AG09319 (cell line): ENCODE measurements at places on chromosomes 6 and 20.

DNA sequence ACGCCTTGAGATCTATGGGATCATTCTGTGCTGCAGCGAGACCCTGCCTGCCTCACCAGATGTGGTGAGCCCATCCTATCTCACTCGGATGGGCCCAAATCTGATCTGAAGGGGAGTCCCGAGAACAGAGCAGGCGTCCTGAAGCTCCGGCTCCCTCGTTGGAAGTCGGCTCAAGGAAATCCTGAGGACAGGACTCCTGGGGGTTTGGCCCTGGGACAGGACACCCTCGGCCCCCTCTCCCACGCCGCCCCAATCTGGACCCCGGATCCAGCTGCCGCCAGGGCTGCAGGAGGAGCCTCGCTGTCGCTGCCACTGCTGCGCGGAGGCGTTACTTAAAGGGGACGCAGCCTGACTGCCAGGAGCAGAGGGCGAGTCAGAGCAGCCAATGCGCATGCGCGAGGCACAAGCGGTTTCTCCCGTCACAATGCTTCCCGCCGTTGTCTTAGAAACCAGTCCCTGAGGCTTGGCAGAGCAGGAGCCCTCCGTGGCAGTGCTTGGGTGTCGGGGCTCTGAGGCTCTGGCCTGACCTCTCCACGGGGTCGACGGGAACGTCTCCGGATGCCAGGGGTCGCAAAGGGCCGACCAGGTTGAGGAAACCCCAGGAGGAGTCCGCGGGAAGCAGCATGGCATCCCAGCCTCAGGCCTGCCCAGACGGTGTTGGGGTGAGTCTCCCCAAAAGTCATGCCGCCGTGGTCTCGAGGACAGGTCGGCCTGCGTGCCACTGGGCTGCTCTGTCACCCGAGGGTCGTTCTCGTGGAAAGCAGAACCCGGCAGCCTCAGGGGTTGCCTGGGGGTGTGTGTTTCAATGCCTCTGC, 1567.8 kb upstream of the DEFB115 start:
- no peak for DNase-seq

- no peak for DNase-seq
These were observed 20.3 kb downstream of the CST7 start for GRCh38 chr20:24969186-24970029.

DNA sequence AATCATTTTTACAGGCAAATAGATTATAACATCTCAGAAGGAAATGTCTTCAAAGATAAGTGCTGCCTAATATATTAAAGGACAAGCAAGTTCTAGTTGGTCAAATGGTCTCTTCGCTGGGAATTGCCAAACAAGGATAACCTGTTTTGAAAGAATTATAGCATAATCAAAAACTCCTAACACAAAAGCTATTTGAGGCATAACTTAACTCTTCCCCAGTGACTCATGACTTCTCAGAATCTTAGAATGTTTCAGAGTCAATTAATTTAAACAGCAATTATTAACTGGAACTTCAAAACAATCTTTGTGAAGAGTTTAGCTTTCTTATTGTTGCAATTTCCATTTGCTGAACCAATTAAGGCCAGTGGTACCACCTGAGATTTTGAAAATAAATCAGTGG, 126.6 kb downstream of the MTFR2 start:
- peak; percentile 18 for DNase-seq

DNA sequence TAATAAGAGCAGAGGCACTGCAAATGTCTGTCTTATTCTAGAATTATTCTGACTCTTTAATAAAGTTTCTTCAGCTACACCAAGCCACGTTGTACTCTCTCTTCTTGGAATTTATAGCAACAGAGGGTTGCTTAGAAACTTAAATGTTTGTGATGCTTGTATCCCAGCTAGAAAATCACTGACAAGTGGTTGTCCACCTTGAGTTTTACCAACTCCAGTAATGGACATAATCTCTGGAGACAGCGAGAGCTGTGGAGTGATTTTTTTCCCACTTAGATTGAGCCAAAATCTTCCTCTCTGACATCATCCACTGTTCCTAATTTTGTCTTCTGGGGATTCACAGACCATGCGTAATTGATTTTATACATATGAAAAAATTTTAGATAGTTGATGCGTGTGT, 8.0 kb downstream of the ECT2L start:
- no peak for DNase-seq

- DNase-seq: no peak
These were observed 78.2 kb upstream of the DST start for GRCh38 chr6:56720882-56721281.

DNA sequence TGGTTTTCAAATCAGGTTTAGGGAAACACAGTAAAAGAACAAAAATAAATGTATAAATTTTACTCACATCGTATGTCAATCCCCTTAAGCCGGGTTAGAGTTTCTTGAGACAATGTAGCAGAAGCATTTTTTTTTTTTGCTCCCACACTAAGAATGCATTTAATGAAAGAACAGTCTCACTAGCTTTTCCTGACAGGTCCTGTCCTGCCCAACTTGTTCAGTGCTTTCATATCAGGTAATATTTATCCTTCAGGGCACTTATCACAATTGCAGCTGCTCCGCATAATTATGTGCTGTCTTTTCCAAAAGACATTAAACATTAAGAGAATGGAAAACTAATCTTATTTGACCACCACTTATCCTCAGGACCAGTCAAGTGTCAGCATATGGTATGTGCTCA, 632.0 kb downstream of the HTR1B start:
- DNase-seq: no peak

DNA sequence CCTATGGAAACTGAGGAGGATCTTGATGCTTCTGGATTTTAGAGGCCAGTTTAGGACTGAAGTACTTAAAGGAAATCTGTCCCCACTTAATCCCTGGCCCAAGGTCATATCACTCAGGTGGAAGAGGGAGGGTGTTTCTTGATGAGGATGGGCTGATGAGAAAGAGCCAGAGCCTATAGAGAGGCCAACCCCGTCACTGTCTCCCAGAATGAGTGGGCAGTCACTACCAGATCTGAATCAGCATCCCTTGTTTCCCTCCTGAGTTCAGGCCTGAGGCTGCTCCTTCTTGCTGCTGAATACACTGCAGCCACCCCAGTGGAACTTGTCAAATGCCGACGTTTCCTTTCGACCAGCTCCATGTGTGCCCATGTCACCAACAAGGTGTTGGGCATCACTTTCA, 14.8 kb downstream of the ARMC12 start:
- no peak for DNase-seq

- peak; percentile 98 for DNase-seq
These were observed 10.1 kb upstream of the NQO2 start for GRCh38 chr6:2989332-2990247.

DNA sequence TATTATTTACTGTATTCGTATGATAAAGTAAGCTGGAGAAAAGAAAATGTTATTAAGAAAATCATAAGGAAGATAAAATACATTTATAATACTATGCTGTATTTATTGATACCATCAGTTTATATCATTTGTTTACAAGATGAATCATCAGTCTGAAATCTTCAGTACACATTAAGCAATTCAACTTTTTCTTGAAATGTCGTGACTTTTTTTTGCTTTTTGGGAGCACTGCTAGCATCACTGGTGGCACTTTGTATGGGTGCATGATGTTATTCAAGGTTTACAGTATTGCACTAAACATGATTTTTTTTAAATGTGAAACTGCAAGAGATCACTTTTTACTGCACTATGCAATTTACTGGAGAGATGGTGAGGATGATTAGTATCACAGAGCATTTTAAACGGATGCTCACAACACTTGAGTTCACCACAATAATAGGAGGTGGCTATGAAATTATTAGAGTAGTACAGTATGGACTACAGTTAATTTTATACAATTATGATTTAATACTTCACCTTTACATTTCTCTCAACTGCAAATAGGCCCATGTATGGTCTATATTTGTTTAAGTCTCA, 85.9 kb downstream of the SNAP25 start:
- no peak for DNase-seq

DNA sequence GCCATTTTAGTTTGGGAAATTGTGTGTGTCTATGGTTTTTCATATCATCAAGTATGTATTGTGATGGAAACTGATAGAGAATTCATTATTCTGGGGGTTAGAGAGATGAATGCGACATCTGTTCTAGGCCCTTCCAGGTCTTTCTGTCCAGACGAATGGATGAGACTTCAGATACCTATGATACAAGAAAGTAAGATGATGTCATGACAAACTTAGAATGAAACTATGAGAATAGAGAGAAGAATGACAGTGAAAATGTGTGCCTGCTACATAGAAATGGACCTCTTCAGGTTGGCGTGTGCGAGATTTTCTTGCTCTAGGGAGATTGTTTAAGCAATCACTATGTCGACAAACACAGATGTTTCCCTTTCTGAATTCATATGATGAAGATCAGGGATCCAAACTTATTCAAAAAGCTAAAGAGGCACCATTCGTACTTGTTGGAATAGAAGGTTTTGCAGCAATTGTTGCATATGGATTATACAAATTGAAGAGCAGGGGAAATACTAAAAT, 76.1 kb downstream of the SCAND1 start:
- no peak for DNase-seq

- no peak for DNase-seq
These were observed 403.4 kb downstream of the GJA1 start for GRCh38 chr6:121838842-121839241.

DNA sequence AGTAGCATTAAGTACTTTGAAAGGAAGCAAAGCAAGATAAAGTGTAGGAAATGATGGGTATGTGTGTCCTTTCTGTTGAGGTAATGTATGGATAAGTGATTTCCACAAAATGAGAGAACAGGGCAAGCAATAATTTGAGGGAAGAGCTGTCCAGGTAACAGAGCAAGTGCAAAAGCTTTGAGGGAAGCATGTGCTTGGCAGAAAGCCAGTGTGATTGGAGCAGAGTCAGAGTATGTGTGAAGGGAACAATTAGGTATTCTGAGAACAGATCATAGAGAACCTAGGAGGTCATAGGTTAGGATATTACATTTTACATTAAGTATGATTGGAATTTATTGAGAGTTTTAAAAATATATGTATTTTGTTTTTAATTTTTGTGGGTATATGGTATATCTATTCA, 30.2 kb upstream of the MAN1A1 start:
- DNase-seq: no peak

GRCh38 chr6:39791850-39792539, at the start of gene DAAM2:
Gene DAAM2, plus strand, starts transcription at chr6:39792376. Its CDS starts 63,927 bp downstream, at chr6:39856303.
- DNase-seq: no peak

GRCh38 chr6:128663238-128663637, 142.8 kb upstream of the PTPRK start:
- no peak for DNase-seq

GRCh38 chr6:75852721-75853120, 103.7 kb downstream of the MYO6 start:
- no peak for DNase-seq

DNA sequence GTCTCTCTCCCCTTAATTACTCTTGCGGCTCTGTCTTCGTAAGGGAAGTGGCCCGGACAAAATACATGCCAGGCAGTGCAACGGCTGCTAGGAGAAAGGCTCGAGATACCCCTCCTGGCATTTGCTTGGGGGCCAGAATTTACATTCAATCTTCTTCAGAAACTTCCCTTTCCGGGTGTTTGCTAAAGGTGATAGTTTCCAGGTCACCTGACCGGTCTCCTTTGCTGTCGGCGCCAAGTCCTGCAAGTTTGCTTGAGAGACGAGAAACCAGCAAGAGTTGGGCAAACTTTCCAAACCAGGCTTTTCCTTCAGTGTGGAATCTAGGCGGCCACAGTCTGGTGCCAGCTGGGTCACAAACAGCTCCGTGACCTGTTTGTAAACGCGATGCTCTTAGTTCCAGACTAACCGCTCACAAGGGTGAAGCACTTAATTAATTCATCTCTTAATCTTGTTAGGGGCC, 563 bp upstream of the SRSF3 start:
- no peak for DNase-seq

DNA sequence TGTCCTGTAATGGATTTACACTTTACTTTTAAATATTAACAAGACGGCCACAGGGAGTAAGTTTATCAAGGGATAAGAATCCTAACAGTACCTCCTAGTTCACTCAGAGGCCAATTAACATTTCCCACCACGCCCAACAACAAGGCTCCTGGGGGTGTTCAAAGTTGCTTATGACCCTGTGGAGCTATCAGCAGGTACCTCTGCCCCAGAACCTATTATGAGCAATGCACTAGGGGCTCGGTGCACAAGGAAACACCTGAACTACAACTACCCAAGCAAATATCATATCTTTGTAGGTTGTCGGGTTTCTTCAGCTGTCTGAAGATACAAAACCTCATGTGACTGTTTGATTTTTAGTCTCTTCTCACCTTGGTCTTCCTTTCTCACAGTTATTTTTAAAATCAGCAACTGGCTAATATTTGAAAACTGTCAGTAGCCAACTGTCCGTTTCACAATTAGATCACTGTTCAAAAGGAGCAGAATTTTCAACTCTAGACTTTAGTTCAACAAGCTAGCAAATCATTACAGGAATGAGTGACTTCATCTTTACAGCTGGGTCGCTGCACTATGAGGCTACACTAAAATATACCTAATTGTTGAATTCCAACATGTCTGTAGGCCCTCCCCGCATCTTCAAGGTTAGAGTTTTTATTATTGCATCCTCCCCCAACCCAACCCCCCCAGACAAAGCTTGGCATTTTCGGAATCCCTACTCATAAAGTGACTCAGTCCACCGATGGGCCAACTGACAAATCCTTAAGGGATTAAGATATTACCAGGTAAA, 38.1 kb downstream of the B4GALT5 start:
- no peak for DNase-seq

- DNase-seq: no peak
These were observed 49.1 kb downstream of the PLAGL1 start for GRCh38 chr6:143958839-143959399.

DNA sequence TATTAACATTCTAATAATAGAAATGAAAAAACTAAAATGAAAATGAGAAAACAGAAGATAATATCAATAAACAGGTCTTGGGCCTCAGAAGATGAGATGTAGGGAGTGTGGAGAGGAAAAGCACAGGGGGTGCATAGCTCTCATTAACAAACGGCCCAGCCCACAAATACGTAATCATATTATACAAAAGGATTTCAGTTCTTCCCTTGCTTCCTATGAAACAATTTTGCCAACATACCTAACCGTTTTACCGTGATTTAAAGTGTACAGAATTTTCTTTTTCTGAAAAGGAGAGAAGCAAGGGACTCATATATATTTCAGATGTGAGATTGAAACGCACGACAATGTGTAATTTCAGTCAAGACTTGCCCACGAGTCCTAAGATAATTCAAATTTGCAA, 136.0 kb downstream of the HFE start:
- no peak for DNase-seq

DNA sequence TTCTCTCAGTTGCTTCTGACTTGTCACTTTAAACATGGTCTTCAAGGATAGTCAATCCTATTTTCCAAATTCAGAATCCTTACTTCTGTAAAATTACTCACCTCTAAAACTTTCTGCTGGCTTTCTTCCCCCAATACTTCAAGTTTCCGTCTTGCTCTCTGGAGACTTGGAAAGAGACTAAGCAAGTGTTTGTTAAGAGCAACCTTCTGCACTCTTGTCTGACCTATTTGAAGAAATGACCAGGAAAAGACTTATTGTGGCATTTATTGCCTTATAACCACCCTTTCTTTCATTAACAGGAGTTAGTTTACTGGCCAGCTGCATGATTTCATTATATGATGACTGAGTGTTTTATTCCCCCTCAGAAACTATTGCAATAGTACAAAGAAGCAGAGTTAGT, 181.0 kb downstream of the TBC1D7 start:
- no peak for DNase-seq
